ENCODE measurements at places on chromosomes 6 and 20.

DNA sequence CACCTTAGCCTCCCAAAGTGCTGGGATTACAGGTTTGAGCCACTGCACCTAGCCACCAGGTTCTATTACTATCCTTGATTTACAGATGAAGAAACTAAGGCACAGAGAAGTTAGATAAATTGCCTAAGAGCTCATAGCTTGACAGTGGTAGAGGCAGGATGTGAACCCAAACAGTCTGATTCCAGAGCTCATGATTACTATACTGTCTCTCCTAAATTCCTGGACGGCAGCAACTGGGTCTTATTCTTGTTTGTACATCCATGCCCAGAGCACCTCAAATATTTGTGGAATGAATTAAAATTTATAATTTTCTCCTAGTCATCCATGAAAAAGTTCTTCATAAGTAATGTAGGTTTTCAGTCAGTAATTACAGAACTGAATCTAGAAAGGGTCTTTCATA is 15.1 kb downstream of the PDSS2 start:
- no peak for DNase-seq

- no peak for DNase-seq
Measured at GRCh38 chr6:39824030-39824926, 32.1 kb downstream of the DAAM2 start.

GRCh38 chr20:13581451-13581850 is 57.3 kb downstream of the TASP1 start:
- no peak for DNase-seq

- DNase-seq: peak; percentile 37
Measured at GRCh38 chr20:43537921-43538877, 20.6 kb upstream of the SGK2 start.

GRCh38 chr6:5506597-5506996 is 245.3 kb downstream of the FARS2 start:
- DNase-seq: no peak

- DNase-seq: peak; percentile 24
Measured at GRCh38 chr6:13164291-13164690, 164.0 kb downstream of the TBC1D7 start.

GRCh38 chr20:57747861-57748481 is 38.2 kb upstream of the PMEPA1 start:
- DNase-seq: no peak

GRCh38 chr6:170260686-170261085 is 30.2 kb downstream of the DLL1 start:
- DNase-seq: no peak

GRCh38 chr20:53948383-53949318 is 121.7 kb downstream of the BCAS1 start:
- no peak for DNase-seq

DNA sequence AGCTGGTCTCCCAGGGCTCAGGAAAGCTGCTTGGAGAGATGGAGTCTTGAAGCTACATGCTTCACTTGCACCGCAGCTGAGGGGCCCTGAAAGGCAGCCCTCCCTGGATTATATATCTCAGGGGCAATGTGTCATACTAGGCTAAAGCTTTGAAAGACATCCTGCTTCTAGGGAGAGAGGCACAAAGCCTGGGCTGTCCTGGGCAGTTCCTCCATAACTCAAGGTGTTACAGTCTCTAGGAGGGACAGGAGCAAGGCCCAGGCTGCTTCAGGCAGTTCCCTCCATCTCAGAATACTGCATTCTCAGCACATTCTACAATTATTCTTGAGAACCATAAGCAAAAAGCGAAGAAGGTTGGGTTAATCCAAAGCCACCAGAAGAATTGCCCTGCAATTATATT is 22.0 kb upstream of the TXNDC5 start:
- no peak for DNase-seq

Measured in NCI-H1930 (cell line).